Activated CD4-positive, alpha-beta T cell treated with anti-CD3 and anti-CD28 coated beads, Interleukin-10, Interleukin-2, amounts not matched to agents 100 ng/mL and 50 ng/mL, durations not matched to agents 16 hours and 8 hours (primary cell): ENCODE measurements at places on chromosomes 1 and 21.

DNA sequence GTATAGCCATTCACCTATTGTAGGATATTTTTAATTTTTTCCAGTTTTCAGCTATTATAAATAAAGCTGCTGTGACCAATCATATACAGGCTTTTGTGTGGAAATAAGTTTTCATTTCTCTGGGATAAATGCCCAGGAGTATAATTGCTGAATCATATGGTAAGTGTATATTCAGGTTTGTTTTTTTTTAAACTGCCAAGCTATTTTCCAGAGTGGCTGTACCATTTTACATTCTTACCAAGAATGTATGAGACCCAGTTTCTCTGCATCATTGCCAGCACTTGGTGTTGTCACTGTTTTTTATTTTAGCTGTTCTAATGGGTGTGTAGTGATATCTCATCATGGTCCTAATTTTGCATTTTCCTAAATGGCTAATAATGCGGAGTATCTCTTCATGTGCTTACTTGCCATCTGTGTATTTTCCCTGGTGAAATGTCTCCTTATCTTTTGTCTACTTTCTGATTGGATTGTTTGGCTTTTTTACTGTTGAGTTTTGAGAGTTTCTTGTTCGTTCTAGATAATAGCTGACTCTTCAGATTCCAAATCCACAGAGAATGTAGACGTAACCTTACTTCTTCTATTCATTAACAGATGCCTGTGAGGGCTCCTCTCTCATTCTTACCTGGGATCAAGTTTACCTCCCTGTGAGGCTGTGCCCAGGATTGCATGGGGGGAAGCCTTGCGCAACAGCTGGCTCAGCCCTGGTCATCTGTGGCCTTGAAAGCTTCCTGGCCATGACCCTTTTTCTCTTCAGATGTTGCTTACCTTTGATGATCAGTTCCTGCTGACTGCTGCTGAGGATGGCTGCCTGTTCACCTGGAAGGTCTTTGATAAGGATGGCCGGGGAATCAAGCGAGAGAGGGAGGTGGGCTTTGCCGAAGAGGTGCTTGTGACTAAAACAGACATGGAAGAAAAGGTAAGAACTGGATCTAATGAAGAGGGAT is 42.6 kb downstream of the CFAP57 start:
- DNase-seq: no peak

GRCh38 chr1:99669821-99670220 is 23.9 kb downstream of the PALMD start:
- no peak for DNase-seq

DNA sequence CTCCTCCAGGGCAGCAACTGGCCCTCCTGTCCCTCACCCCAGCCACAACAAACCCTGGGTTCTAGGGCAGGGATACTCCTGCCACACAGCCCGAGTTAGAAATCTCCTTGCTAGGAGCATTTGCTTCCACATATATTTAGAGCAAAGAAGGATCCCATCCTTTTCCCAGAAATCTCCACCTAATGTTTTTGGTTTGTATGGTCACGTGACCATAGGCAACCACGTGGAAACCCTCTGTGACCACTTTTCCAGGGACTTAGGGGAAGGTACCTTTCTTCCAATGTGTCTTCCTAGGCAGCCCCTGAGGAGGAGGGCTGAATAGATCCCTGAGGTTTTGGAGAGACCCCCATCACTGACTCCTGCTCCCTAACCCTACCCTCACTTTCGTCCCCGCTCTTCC is 25.5 kb downstream of the VANGL2 start:
- DNase-seq: no peak

- no peak for DNase-seq
These were observed 59.1 kb downstream of the NME7 start for GRCh38 chr1:169308313-169309039.

DNA sequence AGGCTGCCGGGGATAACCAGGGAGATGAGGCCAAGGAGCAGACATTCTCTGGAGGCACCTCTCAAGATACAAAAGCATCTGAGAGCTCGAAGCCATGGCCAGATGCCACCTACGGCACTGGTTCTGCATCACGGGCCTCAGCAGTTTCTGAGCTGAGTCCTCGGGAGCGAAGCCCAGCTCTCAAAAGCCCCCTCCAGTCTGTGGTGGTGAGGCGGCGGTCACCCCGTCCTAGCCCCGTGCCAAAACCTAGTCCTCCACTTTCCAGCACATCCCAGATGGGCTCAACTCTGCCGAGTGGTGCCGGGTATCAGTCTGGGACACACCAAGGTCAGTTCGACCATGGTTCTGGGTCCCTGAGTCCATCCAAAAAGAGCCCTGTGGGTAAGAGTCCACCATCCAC is 19.4 kb upstream of the SH3D21 start:
- DNase-seq: no peak

GRCh38 chr1:173453982-173454381 is 23.2 kb upstream of the PRDX6 start:
- DNase-seq: no peak

GRCh38 chr1:156691665-156692440 is 13.5 kb downstream of the CRABP2 start:
- DNase-seq: no peak

DNA sequence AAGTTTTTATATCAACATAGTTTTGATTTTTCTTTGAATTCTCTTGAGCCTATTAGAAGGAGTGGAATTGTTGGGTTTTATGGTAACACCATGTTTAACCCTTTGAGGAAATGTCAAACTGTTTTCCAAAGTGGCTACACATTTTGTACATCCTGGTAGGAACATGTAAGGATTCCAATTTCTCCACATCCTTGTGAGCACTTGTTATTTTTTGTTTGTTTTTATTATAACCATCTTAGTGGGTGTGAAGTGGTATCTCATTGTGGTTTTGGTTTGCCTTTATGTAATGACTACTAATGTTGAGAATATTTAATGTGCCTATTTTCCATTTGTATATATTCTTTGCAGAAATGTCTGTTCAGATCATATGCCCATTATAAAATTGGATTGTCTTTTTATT is 120.5 kb downstream of the FGGY start:
- DNase-seq: no peak

GRCh38 chr1:241817331-241817792 is 30.6 kb upstream of the EXO1 start:
- no peak for DNase-seq

GRCh38 chr1:155277902-155278688 is 832 bp downstream of the HCN3 start:
- peak; percentile 58 for DNase-seq

DNA sequence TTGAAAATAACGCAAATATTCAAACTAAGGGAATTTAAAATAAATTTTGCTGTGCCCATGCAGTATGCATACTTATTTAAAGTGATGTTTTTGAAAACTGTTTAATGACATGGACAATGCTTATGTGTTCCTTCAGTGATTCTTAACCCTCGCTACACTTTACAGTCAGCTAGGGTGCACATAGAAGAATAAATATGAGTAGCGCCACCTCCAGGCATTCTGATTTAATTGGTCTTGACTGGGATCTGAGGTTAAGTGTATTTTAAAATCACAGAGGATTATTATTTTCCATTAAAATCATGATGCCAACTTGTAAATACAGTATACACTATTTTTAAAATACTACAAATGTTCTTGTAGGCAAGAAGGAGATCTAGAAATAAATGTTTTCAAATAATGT is 373.5 kb upstream of the ADGRL4 start:
- DNase-seq: no peak

DNA sequence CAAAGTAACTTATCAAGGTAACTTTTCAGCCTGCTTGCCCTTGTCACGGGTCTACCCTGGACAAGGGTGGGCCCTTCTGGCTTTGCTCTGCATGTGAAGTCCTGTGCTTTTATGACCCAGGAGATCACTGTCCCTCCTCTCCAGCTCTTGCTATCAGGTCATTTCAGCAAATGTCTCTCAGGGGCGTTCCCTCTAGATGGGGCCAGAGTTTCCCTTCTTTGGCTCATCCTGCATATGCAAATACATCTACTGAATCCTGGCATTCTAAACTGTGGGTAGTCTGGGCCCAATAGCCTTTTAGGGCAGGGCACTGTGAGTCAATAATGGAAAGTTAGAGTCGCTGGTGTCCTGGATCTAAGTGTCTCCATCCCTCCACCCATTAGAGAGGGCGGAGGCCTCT is 366.9 kb upstream of the USP24 start:
- DNase-seq: no peak

GRCh38 chr1:169731446-169731845 is 2.4 kb downstream of the SELE start:
- DNase-seq: no peak

GRCh38 chr1:198499588-198499987 is 40.9 kb downstream of the ATP6V1G3 start:
- DNase-seq: no peak

- DNase-seq: no peak
These were observed 56.4 kb upstream of the SAMSN1 start for GRCh38 chr21:14602382-14602958.

DNA sequence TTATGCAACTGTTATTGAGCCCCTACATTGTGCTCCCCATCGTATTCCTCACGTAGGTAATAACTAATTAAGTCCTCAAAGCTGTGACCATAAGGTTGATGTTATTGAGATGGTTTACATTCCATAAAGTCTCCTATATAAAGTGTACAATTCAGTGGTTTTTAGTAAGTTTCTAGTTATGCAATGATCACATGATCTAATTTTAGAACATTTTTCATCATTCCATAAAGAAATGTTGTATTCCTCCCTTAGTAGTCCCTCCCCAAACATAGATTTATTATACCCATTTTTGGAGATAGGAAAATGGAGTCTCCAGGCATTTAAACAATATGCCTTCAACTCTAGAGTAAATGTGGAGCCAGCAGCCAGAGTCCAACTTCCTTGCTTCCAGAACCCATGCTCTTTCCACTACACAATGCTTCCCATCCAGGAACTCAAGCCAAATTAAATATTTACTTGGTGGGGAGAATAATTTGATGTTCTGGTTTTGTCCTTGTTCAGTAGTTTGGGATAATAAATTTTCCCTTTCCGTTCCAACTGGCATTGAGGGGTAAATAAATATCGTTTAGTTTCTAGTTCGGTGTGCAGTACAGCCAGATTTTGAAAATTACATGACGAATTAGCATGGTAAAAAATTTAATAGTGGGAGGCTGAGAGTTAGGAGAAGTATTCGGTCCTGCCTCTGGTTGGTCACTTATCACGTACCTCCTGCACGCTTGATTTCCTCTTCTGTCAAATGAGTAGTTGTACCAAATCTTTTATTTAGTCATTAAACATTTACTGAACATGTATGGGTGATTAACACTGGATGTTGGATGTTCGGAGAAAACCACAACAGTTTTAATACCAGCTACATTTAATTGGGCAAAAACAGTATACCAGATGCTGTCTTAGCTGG is 66.3 kb downstream of the CACHD1 start:
- DNase-seq: no peak

- no peak for DNase-seq
These were observed 159.6 kb upstream of the VAMP3 start for GRCh38 chr1:7611421-7612010.

DNA sequence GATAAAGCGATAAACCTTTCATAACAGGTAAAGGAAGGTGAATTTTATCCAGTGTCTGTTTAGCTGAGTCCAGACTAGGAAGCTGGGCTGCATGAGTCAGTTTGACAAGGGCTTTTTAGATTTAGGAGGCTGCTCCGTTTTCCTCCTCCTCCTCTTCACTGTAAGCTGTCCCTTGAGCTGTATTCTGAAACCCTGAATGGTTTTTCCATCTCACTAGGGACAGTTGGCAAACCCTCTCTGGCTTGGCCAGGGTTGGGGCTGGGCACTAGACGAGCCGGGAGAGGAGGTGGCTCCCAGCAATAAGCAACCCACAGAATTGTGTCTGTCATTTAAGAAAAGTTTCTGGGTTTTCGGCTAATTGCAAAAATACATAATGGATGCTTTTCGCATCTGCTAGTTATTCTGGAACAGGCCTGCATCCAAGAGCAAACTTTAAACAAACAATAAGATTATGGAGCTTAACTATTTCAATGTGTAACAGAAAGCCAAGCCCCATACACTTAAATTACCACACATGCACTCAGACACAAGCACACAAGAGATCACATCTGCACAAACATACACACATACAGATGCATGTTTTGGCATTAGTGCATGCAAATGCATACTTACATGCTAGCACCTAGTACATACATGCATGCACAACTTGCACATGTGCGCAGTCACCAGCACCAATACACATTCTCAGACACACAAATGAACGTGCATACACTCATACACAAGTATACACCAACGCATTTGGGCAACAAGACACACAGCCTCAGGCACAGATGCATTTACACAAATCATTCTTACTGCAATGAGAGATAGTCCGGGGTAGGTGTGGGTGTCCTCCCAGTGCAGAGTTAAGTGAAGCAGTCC is 27.8 kb upstream of the FOXE3 start:
- DNase-seq: no peak

DNA sequence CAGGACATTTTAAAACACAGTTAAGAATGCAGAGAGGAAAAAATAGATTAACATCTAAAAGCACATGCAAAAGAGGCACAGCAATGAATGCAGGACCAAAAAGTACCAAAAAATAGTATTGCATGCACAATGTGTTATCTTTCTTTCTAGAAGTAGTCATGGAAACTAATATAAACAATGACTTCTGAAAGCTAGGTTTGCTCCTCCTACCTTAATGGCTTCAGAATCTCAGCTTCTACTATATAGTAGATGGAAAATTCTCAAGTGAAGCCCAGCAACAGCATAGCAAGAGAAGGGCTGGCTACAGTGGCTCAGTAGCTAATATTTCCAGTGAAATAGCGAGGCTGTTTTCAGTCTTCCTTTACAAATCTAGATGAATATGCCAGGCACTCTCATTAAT is 125.1 kb downstream of the CRB1 start:
- DNase-seq: no peak

DNA sequence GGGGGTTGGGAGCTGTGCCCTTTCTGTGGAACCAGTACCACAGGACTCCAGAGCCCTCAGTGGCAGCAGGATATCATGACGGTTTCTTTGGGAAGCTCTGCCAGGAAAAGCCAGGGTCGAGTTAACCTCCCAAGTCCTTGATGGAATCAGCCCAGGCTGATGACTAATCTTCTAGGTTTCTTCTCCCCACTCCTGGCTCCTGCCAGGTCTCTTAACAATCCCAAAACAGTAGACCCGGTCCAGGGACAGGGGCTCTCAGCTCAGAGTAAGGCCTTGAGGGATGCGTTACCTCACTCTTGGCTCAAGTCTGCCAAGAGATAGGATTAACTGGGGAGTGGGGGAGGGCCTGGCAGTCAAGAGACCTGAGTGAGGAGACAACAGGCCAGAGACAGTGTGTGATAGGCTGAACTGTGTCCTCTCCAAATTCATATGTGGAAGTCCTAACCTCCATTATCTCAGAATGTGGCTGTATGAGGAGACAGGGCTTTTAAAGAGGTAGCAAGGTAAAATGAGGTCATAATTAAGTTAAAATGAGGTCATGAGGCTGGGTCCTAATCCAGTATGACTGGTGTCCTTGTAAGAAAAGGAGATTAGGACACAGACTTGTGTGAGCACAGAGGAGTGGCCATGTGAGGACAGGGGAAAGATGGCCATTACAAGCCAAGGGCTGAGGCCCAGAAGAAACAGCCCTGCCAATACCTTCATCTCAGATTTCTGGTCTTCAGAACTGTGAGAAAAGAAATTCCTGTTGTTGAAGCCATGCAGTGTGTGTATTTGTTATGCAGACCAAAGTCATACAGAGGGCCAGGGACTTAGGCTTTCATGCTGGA is 95.0 kb downstream of the BEND5 start:
- no peak for DNase-seq

GRCh38 chr1:218182455-218182854 is 102.6 kb upstream of the RRP15 start:
- DNase-seq: no peak
